CD4-positive, alpha-beta memory T cell (primary cell): ENCODE measurements at places on chromosomes 5 and 9. TPM values are rescaled to one million over a fixed set of nuclear protein-coding genes. Genes with fewer than 3 reads are reported as not detected.

- no peak for DNase-seq
These were observed 237.0 kb upstream of the GRAMD2B start for GRCh38 chr5:126186210-126186609.

DNA sequence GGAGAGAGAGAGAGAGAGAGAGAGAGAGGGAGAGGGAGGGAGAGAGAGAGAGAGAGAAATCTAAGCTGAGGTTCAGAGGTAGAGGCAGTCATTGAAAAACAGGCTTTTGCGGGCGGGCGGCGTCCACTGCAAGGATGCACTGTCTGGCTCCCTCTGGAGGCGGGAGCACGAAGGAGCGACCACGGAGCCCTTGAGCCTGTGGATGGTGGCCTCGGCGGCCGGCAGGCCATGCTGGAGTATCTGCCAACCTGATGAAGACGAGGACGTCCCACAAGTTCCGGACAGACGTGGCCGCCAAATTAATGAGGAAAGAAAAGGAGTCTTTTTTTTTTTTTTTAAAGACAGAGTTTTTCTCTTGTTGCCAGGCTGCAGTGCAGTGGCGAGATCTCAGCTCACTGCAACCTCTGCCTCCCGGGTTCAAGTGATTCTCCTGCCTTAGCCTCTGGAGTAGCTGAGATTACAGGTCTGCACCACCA is 2.2 kb upstream of the CCDC125 start:
- DNase-seq = peak; percentile 73

GRCh38 chr9:4670591-4670990 is 4.3 kb upstream of the SPATA6L start:
- DNase-seq = no peak

DNA sequence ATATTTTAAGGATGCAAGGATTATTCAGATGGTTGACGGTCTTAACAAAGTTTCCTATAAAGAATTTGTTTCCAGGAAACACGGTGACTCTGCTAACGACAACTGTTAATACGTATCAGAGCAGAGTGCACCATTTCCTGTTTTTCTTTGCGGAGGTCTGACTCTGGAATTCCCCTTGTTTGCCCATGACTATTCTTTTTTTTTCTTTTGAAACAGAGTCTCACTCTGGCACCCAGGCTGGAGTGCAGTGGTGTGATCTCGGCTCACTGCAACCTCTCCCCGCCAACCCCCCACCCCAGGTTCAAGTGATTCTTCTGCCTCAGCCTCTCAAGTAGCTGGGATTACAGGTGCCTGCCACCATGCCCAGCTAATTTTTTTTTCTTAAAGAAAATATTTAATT is 115.9 kb downstream of the CDC42SE2 start:
- DNase-seq = peak; percentile 88

- no peak for DNase-seq
These were observed 329.5 kb downstream of the ICE1 start for GRCh38 chr5:5751987-5752386.

- DNase-seq = no peak
These were observed 1082.9 kb upstream of the SEMA6A start for GRCh38 chr5:117657541-117657940.

DNA sequence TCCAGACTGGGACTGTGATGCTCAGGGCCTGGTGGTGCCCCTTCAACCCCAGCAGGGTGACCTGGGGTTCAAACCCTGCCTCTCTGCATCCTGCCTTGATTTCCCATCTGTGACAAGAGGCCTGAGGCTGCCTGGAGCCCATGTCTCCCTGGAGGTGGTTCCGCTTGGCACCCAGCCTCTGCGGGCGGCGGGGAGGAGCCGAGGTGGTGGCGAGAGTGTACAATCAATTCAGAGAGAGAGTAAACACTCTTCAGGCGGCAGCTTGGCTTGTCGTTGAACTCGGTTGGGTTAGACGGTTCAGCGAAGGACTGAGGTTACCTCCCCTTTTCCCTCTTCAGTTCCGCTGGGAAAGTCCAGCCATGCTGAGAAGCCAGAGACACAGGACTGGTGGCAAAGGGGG is 39.3 kb downstream of the NTNG2 start:
- DNase-seq = no peak

GRCh38 chr5:148805326-148806290 is 20.8 kb upstream of the ADRB2 start:
- DNase-seq = no peak

GRCh38 chr5:117333011-117333410 is 758.4 kb upstream of the SEMA6A start:
- DNase-seq = no peak

The ENHO gene
- total RNA-seq = not detected

The SLCO6A1 gene
- total RNA-seq = not detected

The SLC25A46 gene
- total RNA-seq = 38.1 TPM
